ENCODE measurements at places on chromosomes 2 and 18.

- DNase-seq: no peak
Measured at GRCh38 chr18:72232644-72233043, 311.5 kb downstream of the CBLN2 start.

- no peak for DNase-seq
Measured at GRCh38 chr2:109703077-109703476, 88.9 kb downstream of the SOWAHC start.

DNA sequence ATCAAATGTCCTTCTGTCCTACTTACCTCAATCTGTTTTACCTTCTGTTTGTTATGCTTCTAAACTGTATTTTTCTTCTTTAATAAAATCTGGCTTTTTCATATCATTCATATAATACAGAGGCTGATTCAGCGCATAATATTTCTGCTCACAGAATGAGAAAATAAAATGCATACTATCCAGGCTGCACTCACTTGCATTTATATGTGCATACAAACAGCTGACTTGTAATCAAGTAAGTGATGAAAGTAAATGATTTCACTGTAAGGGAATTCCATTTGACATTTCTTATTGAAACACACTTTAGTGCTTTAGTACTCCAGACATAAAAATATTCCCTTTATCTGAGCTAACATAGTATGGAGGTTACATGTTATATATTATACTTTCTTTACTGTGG is 75.3 kb upstream of the PROKR1 start:
- DNase-seq: no peak

DNA sequence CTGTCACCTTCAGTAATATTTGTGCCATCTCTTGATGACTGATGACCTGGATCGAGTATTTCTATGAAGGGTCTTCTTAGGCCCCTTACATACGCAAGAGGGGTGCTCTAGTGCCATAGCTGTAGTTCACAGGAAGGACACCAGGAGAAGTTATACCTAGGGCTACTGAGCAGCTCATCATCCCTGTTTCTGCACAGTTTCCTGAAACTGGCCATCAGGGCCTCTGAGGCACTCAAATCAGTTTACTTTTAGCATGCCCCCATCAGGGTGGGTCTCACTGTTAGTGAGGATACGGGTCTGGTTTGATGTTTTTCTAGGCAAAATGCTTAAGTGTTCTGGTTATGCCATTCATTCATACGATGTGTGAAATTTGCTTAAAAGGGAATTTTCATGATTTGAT is 20.0 kb upstream of the FBLN7 start:
- DNase-seq: no peak

- DNase-seq: no peak
Measured at GRCh38 chr2:105910497-105911238, 166.0 kb downstream of the NCK2 start.

DNA sequence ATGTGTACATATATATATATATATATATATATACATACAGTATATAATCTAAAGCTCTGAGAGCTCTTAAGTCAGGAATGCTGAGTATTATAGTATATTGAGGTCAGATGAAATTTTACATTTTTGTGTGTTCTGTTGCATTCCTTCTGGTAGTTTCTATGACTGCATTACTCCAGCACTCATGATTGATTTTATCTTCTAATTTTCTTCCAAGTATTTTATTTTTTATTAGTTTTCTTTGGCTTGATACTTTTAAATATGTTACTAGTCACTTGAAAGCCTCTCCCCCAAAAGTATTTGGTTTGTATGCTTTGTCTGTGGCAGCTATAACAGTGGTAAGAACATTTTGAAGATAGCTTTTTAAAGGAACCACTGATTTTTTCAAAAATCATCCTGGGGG is 25.0 kb downstream of the METTL21A start:
- no peak for DNase-seq

DNA sequence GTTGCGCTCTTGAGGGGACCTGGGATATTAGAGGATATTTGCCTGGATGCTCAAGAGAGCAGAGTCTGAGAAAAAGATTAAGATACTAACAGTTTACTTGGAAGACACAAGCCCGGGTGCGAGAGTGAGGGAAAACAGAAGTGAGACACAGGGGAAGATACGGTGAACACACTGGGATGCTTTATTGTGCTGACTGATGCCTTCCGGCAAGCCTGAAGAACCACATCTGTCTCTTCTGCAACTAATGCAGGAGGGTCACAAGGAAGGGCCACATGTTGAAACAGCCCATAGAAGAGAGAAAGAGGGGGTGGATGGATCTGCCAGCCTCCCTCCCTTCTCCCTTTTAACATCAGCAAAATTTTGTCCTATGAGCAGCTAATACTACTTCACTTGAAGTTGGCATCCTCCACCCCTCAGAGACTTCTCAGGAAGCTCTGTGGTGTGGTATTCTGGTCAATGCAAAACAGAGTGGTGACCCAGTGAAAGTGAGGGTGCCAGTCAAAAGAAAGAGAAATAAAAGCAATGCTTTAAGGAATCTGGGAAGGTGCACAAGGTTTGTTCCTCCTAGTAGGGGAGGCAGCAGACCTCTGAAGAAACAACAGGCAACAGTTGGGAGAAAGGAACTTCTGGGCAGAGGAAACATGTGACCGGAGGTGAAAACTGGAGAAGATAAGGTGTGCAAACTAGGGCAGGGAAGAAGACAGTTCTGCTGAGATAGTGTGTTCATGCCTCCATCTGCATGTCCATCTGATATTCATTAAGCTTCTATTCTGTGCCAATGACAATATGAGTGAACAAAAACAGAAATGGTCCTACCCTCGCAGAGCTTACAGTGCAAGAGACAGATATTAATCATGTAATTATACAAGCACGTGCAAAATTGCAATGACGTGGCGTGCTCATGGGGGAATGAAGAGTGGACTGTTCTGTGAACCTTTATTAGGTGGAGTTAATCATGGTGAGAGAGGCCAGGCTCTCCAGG is 107.1 kb downstream of the LYPD6B start:
- DNase-seq: no peak

Measured in pons (tissue), 1 donor.